Tibial nerve (tissue), 4 donors: ENCODE measurements at places on chromosomes 2 and 18. TPM values are rescaled to one million over a fixed set of nuclear protein-coding genes. Genes with fewer than 3 reads are reported as not detected.

- H3K4me1 ChIP-seq: no peaks in the 10 kb centered on the region
- DNase-seq: no peak
- no peak overlapping the region for H3K27ac ChIP-seq
- no peaks in the 10 kb centered on the region for H3K36me3 ChIP-seq
- H3K4me3 ChIP-seq: no peak overlapping the region
These were observed 144.5 kb downstream of the INSIG2 start for GRCh38 chr2:118232796-118233195.

The FAP gene
- 4.4 TPM for total RNA-seq

The SERPINB13 gene
- not detected for total RNA-seq

DNA sequence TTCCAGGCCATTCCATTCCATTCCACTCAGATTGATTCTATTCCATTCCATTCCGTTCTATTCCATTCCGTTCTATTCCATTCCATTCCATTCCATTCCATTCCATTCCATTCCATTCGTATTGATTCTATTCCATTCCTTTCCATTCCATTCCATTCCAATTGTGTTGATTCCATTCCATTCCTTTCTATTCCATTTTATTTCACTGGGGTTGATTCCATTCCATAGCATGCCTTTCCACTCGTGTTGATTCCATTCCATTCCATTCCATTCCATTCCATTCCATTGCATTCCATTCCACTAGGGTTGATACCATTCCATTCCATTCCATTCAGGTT lies 1142.3 kb downstream of the RPIA start:
- H3K27ac ChIP-seq: no peak overlapping the region
- H3K4me1 ChIP-seq: no peaks in the 10 kb centered on the region
- no peaks in the 10 kb centered on the region for H3K27me3 ChIP-seq
- H3K36me3 ChIP-seq: no peaks in the 10 kb centered on the region
- no peak overlapping the region for H3K4me3 ChIP-seq

The PHOSPHO2 gene
- total RNA-seq: 8.0 TPM

DNA sequence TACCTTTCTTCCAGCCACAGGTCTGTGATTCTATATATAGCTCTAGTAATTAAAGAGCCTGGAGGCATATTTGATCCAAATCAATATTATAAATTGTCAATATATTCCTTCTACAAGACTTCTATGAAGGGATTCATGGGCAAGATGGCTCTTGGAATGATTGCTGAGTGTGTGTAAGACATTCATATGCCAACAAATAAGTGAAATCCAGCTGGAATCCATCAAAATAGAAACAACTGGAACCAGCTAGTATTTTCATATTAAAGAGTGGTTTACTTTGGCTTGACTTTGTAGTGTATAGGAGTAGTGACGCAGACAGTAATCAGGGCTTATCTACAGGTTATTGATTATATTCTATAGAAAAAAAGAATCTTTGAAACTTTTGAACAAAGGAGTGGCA lies 83.4 kb downstream of the CALCRL start:
- no peak overlapping the region for H3K4me3 ChIP-seq
- no peaks in the 10 kb centered on the region for H3K27me3 ChIP-seq
- no peaks in the 10 kb centered on the region for H3K4me1 ChIP-seq
- H3K36me3 ChIP-seq: no peaks in the 10 kb centered on the region
- H3K27ac ChIP-seq: no peak overlapping the region

DNA sequence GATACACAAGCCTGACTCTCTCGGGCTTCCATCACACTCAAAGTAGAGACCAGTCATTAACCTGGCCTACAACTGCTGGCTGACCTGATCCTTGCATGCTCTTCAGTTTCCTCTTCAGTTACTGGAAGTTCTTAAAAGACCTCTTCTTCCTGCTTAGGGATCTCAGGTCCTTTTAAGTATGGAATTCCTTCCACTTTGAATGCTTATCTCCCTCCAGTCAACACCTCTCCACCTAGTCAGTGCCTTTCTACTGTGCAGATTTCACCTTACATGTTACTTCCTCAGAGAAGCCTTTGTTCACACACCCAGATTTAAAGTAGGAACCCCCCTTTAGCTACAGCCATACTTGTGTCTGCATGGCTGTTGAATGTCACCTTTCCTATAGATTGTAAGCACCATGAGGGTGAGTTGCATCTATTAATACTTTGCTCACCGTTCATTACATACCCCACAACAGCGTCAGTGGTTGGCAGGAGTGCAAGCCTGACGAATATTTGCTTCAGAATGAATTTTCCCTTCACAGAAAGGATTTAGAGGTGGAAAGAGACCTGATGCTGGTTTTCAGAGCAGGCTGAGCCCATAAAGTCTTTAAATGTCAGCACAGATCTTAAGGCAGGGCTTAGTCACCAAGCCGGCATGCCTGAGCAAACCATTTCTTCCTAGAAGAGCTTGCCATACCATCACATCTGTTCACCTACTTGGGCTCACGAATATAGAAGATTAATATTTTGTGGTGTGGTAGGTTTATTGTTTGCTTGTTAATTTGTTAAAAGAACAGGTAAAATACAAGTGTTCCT lies 90.1 kb downstream of the ACVR1 start:
- no peak overlapping the region for H3K27ac ChIP-seq
- H3K4me1 ChIP-seq: no peaks in the 10 kb centered on the region
- no peak for DNase-seq
- no peak overlapping the region for H3K4me3 ChIP-seq
- no peaks in the 10 kb centered on the region for H3K27me3 ChIP-seq
- no peaks in the 10 kb centered on the region for H3K36me3 ChIP-seq

- H3K36me3 ChIP-seq: peaks cover 27% of the 10 kb centered on the region
- no peaks in the 10 kb centered on the region for H3K27me3 ChIP-seq
- peaks cover 36% of the 10 kb centered on the region for H3K4me1 ChIP-seq
- H3K27ac ChIP-seq: peak overlapping the region; percentile 97
- DNase-seq: no peak
- H3K4me3 ChIP-seq: peak overlapping the region; percentile 79
These were observed 1.2 kb downstream of the TGOLN2 start for GRCh38 chr2:85326406-85327159.

- no peak overlapping the region for H3K27ac ChIP-seq
- no peaks in the 10 kb centered on the region for H3K4me1 ChIP-seq
- no peaks in the 10 kb centered on the region for H3K36me3 ChIP-seq
- no peaks in the 10 kb centered on the region for H3K27me3 ChIP-seq
- no peak overlapping the region for H3K4me3 ChIP-seq
These were observed 42.1 kb upstream of the SERTAD2 start for GRCh38 chr2:64695721-64696261.

DNA sequence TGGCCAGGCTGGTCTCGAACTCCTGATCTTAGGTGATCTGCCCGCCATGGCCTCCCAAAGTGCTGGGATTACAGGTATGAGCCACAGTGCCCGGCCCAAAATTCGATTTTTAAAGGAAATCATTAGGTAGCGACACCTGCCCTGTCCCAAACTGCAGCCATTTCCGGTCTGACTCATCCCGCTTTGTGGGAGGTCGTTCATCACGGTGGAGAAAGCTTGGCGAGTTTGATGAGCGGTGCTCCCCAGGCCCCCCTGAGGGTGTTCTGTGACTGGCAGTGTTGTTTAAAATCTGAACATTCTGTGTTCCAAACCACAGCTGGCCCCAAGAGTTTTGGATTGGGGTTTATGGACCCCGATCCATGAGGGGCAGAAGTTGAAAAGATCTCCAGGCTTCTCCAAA lies 53.0 kb upstream of the GLI2 start:
- no peaks in the 10 kb centered on the region for H3K27me3 ChIP-seq
- H3K4me3 ChIP-seq: no peak overlapping the region
- peaks cover 21% of the 10 kb centered on the region for H3K4me1 ChIP-seq
- no peak for DNase-seq
- H3K27ac ChIP-seq: no peak overlapping the region
- H3K36me3 ChIP-seq: no peaks in the 10 kb centered on the region
